ENCODE measurements at places on chromosomes 6 and 20. TPM values are rescaled to one million over a fixed set of nuclear protein-coding genes. Genes with fewer than 3 reads are reported as not detected.

RNF39 gene
- total RNA-seq, result not detected

GTSF1L gene
- total RNA-seq, result not detected

GDAP1L1 gene
- not detected for total RNA-seq

TMEM151B gene
- not detected for total RNA-seq

EYS gene
- not detected for total RNA-seq

Measured in CD4-positive, alpha-beta memory T cell (primary cell).